ENCODE measurements at places on chromosomes 11 and 22.
A peak's percentile ranks its signal among the peaks of the same experiment; 100 is the strongest.

DNA sequence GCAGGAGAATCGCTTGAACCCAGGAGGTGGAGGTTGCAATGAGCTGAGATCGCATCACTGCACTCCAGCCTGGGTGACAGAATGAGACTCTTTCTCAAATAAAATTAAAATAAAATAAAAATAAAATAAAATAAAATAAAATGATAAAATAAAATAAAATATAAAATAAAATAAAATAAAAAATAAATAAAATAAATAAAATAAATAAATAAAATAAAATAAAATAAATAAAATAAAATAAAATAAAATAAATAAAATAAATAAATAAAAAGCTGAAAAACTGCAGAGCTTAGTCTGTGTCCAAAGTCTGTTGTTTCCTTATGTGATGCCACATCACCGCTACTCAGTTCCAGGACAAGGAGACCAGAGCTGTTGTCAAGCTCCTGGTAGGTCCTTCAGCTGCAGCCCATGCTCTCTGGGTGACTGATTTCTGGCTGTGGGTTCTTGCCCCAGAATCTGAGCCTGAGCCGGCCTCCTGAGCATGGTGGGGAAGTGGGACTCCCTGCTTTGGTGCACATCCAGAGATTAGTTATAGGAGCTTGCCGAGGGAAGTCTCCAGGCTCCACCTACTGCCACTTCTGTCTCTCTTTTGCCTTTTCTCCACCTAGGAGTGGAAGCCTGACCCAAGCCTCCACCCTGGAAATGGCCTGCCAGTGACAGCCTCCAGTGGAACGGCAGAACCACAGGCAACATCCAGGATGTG, 31.3 kb upstream of the ADA2 start:
- no peak for DNase-seq

DNA sequence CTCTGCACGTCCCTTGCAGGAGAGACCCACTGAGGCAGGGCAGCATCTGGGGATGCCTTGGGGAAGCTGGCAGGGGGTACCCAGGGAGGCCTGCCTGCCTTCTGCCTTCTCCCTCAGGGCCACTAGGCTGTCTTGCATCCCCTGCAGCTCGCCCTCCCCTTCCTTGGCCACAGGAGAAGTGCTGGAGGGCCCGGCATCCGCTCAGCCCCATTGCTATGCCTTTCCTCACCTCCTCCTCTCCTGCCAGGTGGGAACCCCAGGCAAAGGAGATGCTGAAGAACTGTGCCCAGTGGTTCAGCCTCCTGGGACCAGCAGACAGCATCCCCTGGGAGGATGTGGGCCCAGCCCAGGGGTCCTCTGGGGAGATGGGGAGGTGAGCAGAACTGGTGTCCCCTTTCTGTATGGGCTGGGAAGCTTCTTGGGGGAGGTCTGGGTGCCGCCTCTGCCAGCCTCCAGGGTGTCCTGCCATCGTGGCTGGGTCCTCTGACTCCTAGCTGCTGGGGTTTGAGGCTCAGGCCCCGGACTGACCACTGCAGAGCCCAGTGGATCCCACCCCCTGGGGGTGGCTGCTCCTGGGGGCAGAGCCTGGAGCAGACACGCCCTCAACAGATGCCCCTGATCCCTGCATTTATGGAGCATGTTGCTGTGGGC, 20.6 kb downstream of the MRGPRG start:
- no peak for DNase-seq

GRCh38 chr11:77101043-77101537, 1.6 kb upstream of the OMP start:
- DNase-seq: no peak

- no peak for DNase-seq
Measured at GRCh38 chr11:17610085-17610894, 63.2 kb downstream of the OTOG start.

DNA sequence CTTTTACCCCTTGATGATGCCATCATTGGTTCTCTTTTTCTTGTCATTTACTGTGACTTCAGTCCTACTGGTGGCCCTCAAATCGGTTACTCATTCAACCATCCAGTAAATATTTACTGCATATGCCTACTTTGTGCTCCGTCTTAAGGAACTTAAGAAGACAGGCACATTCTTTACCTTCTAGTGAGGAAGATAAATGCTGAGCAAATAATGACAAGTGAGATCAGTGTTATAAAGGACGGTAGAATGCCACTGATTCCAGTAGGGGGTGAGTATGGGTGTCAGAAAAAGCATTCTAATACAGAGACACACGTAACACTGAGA, 1.6 kb downstream of the ANKRD42 start:
- DNase-seq: no peak

DNA sequence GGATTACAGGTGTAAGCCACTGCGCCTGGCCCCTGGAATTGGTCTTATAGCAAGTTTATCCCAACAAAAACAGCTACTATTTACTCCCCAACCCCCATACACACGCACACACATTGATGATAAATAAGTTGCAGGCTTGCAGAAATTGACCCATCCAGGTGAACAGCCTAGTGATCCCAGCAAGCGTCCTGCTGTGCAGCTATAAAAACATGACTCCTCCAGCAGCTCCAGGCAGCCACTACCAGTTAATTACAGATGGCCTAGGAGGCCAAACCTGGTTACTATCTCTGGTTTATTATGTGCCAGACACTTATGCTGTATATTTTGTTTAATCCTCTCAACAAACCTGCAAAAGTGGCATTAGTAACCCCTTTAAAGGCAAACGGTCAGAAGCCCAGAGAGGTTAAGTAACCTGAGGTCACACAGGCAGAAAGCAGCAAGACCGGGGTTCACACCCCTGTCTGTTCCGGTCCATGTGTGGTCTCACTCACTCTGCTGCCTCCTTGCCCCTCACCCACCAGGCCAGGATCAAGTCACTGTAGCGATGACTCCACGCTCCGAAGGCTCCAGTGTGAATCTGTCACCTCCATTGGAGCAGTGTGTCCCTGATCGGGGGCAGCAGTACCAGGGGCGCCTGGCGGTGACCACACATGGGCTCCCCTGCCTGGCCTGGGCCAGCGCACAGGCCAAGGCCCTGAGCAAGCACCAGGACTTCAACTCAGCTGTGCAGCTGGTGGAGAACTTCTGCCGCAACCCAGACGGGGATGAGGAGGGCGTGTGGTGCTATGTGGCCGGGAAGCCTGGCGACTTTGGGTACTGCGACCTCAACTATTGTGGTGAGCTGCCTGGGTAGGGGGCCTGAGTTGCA, 6.6 kb downstream of the F2 start:
- DNase-seq: peak; percentile 42

DNA sequence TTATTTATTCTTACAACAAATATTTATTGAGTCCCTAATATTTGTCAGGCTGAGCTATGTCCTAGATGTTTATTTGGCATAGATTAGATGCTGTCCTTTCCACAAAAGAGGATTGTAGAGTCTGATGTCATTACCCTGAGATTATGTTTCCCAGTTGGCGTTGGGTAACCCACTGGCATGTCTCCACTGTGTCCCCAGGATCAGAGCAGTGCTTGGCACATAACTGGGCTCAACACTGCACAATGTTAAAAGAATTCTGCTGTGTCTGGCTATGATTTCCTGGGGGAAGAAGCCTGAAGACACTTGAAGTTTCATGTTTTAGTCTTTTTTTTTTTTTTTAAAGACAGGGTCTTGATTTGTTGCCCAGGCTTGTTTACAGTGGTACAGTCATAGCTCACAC, 4.0 kb downstream of the RCN1 start:
- DNase-seq: no peak

DNA sequence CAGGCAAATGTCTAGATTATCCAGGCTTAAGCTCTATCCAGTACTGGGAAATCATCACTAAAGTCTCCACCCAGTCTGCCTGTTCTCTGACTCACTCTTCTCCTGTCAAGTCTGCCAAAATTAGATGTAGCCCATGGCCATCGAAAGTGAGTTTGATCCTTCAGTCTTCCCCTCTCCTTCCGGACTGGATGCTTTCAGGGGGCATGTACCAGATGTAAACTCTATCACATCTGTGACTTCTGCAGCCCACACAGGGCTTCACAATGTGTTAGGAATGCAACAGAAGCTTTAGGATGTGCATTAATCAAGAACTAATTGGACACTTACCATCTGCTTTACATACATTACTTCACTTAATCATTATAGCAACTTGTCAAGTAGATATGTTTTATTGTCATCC, 12.3 kb downstream of the ME3 start:
- no peak for DNase-seq

- DNase-seq: no peak
Measured at GRCh38 chr11:8250434-8250833, 13.2 kb downstream of the LMO1 start.

DNA sequence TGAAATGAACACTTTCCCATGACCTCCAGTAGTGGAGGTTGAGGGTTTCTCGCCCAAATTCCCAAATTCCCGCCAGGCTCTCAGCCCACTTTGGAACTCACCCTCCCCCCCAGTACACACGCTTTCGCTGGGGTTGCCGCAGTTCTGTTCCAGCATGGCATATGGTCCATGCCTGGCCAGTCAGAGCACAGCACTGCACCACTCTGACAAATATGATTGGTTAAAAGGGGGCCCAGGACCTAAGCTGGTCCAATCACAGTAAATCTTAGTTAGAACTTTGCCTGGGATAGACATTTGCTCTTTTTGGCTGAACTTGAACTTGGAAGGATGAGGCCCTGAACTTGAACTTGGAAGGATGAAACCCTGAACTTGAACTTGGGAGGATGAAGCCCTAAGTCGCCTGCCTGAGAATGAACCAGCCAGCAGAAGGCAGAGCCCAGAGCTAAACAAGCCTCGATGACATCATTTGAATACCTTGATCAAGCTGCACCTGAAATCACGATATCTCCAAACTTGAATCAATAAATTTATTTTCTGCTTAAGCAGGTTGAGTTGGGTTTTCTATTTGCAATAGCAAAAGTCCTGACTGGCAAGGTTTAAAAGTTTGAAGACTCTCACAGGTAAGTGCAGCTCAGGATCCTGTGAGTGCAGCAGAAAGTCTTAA, 12.6 kb upstream of the SSTR3 start:
- DNase-seq: no peak

GRCh38 chr11:36073411-36074203, 129.7 kb downstream of the LDLRAD3 start:
- no peak for DNase-seq

- no peak for DNase-seq
Measured at GRCh38 chr11:77705195-77705875, 67.7 kb upstream of the CLNS1A start.

GRCh38 chr11:102347462-102348370, 702 bp downstream of the BIRC2 start:
- peak; percentile 28 for DNase-seq

DNA sequence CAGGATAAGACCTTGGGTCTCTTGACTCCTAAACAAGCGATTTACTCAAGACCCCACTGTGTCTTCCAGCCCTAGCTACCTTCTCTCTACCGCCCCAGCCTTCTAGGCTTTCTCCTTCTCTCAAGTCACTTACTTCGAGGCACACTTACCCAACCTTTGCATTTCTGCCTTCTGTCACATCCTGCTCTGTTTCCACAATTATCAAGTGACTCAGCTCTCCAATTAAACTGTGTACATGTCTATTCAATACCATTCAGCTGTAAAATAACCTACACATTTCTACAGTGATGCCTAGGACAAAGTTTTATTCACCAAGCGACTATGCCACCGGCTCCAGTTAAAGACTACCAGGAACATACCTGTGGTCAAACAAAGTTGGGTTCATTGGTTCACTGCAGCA, 69.0 kb downstream of the LARGE1 start:
- peak; percentile 19 for DNase-seq

DNA sequence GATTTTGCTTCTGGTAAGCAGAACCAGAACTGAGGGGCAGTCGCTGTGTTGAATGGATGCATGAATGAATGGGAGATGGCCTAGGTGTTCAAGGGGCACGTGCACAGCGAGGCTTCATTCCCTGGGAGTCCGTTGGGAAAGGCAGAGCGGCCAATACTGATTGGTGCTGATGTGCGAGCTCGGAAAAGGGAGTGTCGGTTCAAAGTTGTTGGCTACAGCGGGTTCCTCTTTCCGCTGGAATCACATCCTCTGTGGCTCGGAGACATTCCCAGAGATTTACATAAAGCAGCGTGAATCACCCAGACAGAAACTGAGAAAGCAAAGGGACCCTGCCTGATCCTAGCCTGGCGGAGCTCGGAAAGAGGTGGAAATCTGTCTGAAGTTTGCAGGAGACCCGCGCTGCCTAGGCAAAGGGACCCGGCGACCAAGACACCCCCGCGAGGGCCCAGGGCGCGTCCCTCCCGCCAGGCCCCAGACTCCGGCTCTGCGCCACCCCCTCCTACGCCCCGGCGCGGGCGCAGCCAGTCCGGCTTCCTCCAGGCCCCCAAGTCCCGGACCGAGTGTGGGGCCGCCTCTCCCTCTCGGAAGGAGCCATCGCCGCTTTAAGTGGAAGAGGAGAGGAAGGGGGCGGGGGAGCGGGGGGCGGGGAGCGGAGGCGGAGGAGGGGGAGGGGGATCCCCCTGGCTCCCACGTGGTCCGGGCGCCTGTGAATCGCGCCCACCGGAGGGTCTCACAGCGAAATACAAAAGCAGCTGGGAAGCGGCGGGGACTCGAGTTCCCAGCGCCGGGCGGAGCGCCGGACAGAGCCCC, at the start of gene FJX1:
TSS of gene FJX1 (plus strand) at position 774 of the 810 bp plus-strand sequence. CDS start 177 bp downstream, outside the sequence.
- peak; percentile 80 for DNase-seq

- no peak for DNase-seq
Measured at GRCh38 chr11:96051820-96052219, 127.9 kb upstream of the MTMR2 start.

DNA sequence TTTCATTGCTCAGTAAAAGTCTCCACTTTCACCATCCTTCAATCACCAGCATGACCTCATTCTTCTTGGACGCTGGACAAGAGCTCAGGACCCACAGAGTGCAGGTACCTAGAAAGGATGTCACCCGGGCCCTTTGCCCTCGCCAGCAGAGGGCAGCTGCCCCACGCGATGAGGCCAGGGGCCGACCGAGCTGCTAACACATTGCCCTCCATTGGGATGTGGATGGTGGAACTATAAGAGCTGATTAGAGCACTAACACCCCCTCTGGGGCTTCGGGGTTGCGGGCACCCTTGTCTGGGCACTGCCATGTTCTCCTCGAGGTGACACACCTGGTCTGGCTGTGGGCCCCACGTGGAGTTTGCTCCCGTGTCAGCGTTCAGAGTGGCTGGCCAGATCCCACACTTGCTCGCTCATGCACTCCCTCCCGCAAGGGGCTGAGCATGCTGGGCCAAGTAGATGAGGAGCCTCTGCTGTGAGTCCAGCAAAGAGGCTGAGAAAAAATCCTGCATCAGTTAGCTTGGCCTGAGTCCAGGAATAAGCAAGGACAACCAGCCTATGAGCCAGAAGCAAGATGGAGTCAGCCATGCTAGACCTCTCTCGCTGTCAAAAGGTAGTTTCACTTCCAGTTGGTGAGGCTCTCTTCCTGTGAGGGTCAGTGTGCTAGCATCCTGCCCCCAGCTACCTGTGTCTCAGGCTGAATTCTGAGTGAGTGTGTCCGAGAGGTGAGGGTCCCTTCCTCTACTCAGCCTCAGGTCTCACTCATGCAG, 9.8 kb downstream of the KRTAP5-6 start:
- no peak for DNase-seq

- DNase-seq: no peak
Measured at GRCh38 chr22:27461470-27461869, 340.1 kb downstream of the MN1 start.

GRCh38 chr11:132084433-132084832, 714.0 kb downstream of the NTM start:
- DNase-seq: no peak

GRCh38 chr11:93972790-93973189, 48.4 kb upstream of the HEPHL1 start:
- DNase-seq: peak; percentile 36

- no peak for DNase-seq
Measured at GRCh38 chr22:36595940-36596339, 67.0 kb upstream of the EIF3D start.
